Islet precursor cell (in vitro differentiated cells): ENCODE measurements at places on chromosomes 6 and 20.

- DNase-seq: peak; percentile 67
These were observed 977.7 kb upstream of the SLC35B3 start for GRCh38 chr6:9412951-9413559.

DNA sequence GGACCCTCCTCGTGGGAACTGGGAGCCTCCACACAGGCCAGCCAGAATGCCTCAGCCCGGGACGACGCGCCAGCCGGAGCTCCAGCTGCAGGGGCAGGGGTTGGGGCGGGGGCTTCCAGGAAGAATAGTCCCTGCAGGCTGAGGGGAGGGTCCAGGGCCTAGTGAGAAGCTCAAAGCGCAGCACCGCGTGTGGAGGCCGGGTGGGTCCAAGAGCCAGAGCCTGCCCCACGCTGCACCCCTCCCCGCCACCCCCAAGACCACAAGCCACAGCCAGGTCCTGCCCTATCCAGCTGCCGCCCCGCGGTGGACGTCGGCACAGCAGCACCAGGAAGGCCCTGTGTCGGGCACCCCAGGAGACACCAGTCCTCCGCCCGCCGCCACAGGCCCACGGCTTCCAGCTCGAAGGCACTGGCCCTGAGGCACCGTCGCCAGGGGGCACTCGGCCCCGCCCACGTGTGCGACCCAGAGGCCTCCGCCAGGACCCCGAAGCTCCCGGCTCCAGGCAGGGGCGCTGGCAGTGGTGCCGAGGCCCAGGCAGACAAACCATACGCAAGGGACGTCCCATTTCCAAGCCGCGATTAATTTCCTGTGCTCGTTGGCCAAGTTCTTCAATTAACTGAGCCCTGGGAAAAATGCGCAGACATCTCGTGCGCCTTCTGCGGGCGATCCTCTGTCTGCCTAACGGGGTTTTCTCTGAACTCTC, 19.5 kb downstream of the KCNQ2 start:
- DNase-seq: peak; percentile 68

GRCh38 chr6:160858886-160859285, 132.7 kb upstream of the MAP3K4 start:
- DNase-seq: no peak

DNA sequence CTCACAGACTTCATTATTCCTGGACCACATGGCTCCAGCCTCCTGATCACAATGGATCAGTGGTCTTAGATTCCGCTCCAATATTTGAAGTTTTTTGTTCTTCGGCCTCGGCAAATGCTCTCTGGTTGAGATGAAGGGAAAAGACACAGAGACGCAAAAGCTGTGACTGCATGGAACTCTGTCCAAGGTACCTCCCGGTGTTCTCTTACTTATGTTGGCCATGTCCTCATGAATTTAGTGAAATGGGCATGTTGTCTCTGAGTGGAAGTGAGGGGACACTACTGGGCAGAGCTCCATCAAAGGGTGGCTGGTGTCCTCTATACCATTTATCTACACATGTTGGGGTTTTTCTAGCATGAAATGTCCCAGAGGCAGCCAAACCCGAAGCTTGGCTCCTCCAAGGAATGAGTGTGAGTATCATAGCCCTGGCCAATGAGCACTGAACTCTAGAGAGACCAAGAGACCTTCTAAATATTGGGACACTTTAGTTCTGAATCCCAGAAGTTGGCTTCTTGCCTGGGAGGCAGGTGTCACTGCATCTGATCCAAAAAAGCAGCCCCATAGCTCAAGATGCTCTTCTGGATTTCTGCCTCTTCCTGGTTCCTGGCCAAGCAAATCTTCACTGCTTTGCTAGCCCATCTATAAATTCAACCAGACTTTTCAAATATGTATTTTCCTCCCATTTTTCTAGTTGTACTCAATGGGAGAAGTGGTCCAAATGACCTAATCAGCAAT, 34.1 kb downstream of the HLA-G start:
- DNase-seq: no peak

GRCh38 chr20:10713161-10713560, 39.4 kb upstream of the JAG1 start:
- DNase-seq: no peak

DNA sequence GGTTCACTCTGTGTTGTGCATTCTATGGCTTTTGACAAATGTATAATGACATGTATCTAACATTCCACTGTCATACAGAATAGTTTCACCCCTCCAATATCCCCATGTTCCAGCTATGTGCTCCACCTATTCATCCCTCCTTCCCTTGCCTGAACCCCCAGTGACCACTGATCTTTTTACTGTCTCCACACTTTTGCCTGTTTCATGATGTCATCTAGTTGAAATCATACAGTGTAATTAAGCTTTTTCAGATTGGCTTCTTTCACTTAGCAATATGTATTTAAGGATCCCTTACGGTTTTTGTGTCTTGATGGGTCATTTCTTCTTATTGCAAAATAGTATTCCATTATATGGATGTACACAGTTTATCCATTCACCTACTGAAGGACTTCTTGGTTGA, 39.8 kb downstream of the TGM6 start:
- DNase-seq: no peak

- no peak for DNase-seq
These were observed 170.5 kb upstream of the TSHZ2 start for GRCh38 chr20:52801628-52802006.

GRCh38 chr6:150567823-150568383, 31.8 kb upstream of the PLEKHG1 start:
- DNase-seq: no peak

GRCh38 chr20:18705490-18705889, 108.1 kb upstream of the SCP2D1 start:
- DNase-seq: peak; percentile 77

DNA sequence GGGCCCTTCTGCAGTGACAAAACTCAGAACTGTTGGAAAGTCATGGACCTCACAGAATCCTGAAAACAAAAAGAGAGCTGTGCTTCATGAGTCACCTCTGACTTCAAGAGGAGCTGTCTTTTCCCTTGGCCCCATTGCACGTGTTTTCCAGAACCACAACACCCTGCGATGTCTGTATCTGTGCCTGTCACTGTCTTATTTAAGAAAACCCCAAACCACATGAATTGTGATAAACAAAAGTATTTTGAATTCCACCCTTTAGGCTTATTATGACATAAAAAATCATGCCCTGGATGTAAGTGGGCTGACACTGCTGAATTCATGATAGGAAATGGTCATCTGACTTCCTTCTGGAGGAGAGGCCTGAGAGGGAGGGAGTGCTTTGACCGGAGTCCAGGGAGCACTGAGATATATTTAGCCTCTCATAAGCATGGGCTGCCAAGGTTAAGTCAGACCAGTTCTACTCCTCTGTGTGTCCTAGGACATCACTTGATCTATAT, 96.4 kb upstream of the DUSP22 start:
- no peak for DNase-seq

- no peak for DNase-seq
These were observed 171.4 kb upstream of the PRSS16 start for GRCh38 chr6:27076116-27076515.

DNA sequence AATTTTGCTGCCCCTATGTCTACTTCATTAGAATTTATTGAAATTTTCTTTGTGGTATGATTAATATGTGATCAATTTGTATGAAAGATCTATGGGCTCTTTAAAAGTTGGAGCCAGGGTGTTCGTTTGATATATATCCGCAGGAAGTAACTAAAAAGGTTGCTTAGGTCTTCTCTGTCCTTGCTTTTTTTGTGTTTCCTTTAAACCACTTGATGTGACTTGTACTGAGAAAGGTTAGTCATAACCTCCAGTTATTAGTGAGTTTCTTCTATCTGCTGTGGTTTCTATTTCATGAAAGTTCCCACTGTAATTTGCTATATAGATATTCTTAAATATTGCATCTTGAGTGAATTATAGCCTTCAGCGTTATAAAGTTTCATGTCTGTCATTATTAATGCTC, 585.3 kb upstream of the ARID1B start:
- DNase-seq: no peak

- no peak for DNase-seq
These were observed 166.8 kb downstream of the DST start for GRCh38 chr6:56475736-56476457.

- peak; percentile 99 for DNase-seq
These were observed 9.3 kb upstream of the ID1 start for GRCh38 chr20:31595654-31596411.

DNA sequence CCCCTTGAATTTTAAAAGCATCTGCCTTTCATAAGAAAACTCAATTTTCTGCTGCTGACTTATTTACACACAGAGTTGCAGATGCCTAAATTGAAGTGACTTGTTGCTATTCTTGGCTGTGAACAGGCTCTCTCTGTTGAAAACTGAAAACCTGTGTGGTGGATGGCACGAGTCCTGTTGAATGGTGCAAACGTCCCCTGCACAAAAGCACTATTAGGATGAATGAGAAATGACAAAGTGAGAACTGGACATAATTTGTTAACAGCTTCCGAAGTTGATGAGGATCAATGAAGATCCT, 201.7 kb upstream of the PREP start:
- no peak for DNase-seq

DNA sequence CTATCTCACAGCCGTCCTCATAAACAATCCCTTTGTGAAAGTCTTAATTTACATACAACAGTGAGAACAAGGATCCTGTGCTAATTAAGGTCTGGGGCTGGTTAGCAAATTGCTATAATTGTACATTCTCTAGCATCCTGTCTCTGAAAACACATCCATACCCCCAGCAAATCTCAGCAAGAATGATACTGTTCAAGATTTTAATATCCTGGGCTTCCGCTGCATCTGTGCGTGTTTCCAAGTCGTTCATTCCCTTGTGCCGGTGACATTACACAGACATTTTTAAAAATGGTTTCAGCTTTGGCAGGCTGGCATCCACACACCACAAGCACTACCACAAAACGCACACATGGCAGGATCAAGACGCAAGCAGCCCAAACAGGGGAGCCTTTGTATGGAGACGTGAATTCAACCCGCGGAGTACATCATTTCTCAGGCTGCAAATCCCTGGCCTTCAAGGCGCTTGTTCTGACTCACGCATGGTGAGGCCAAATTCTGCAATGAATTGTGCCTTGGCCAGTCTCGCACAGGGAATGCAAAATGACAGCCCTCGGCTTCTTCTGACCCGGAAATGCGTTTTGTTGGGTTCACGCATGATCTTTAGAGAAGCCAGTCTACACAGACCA, 20.3 kb downstream of the ZMYND8 start:
- peak; percentile 73 for DNase-seq

GRCh38 chr20:25252686-25253421, 5.0 kb downstream of the PYGB start:
- DNase-seq: no peak

- DNase-seq: no peak
These were observed 16.9 kb upstream of the SLC22A16 start for GRCh38 chr6:110493253-110493800.

- no peak for DNase-seq
These were observed 149.5 kb downstream of the LRFN2 start for GRCh38 chr6:40437631-40438030.

DNA sequence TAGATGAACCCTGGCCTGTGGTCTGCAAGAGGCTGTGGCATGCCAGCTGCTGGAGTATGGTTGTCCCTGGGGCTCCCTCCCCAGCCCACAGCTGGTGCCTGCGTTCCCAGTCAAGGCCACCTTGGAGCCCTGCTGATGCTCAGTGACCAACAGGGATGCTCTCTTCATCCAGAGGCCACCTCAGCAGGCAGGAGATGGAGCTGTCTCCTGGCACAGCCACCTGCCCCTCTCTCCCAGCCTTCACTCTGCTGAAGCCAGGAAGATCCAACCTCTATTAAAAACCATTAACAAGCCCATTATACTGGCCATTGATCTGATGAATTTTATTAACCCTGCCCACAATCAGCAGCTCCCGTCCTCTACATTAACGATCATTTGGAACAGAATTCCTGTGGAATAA, 40.4 kb downstream of the ADTRP start:
- DNase-seq: no peak

DNA sequence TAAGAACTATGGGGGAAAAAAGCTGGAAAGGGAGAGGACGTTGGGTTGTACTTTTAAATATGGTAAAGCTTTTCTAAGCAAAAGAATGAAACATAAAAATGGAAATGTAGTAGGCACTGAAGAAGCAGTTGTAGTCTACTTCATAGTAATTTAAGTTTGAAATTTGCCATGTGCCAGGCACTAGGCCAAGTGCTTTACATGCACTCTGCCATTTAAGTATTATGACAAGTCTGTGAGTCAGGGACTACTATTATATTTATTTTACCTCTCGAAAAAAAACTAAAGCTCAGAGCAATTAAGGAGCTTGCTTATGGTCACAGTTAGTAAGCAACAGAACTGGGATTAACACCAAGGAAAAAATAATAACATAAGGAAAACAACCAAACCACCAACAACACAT, 257.8 kb downstream of the GMDS start:
- no peak for DNase-seq

- no peak for DNase-seq
These were observed 128.4 kb downstream of the KLHL32 start for GRCh38 chr6:97052896-97053295.

DNA sequence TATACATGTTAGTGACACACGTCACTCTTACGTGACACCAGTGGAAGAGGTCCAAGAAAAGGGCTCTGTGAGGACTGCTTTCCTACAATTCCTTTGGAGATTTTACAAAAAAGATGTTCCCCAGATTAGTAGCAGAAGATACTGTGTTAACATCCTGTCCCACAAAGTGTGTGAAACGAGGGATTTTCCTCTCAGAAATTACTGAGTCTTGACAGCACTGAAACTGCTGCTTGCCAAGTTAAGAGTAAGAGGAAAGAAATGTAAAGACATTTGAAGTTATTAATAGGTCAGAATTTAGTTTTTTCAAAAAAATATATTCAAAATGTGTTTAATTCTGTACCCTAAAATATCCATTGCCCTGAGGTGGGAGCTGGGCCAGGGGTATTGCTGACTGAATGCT, 58.8 kb upstream of the MAP7 start:
- DNase-seq: no peak

DNA sequence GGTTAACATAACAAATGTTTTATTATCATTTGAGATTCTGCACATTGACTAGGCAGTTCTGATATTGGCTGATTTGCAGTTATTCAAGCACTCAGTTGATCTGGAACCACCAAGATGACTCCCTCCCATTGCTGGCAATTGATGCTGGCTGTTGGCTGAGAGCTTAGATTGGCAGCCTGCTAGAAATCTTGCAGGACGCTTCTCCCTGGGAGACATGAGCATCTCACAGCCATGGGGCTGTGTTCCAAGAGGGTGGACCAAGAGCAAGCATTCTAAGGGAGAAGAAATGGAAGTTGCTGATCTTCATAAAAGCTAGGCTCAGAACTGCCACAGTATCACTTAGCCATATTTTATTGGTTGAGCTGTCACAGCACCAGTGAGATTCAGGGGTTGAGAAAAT, 233.4 kb upstream of the ID4 start:
- DNase-seq: no peak

DNA sequence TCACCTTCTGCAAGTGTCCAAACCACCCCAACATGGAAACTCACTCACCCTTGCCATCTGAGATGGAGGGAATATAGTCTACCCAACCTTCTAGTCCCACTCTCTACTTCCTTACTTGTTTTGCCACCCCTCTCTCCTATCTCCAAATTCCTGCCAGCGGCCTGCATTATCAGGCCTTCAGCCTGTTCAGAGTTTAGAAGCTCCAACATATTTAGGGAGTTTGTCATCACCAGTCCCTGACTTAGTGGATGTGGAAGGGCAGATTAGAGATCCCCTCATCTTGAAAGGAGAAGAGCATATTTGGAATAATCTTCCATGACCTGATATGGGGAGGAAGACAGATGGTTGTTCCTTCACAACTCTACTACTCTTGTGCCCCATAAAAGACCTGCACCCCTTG, 281.4 kb upstream of the MAP3K7 start:
- DNase-seq: peak; percentile 43

- no peak for DNase-seq
These were observed 14.7 kb upstream of the TAF4 start for GRCh38 chr20:62080249-62080990.
